ENCODE measurements at places on chromosomes 7 and 10. TPM values are rescaled to one million over a fixed set of nuclear protein-coding genes. Genes with fewer than 3 reads are reported as not detected.

- DNase-seq, result no peak
These were observed 11.7 kb downstream of the RBP3 start for GRCh38 chr10:47359626-47360418.

GRCh38 chr7:117064688-117065087 is 111.4 kb downstream of the ST7 start:
- DNase-seq, result no peak

DNA sequence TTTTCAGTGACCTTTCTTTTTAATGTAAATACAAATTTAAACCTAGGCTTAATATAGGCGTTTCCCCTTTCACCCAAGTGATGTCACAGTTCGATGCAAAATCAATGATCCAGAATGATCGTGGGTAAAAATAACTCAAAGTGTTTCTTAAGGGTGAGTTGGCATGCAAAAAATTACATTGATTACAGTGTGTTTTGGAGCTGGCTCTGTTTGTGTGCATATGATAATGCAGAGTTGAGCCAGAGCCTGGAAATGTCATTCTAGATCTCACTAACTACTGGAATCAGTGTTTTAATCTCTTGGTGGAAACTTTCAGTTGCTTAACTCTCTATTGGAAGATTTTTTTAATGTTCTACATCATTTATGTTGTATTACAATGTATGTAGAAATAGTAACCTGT is 72.5 kb upstream of the MXI1 start:
- DNase-seq, result no peak

DNA sequence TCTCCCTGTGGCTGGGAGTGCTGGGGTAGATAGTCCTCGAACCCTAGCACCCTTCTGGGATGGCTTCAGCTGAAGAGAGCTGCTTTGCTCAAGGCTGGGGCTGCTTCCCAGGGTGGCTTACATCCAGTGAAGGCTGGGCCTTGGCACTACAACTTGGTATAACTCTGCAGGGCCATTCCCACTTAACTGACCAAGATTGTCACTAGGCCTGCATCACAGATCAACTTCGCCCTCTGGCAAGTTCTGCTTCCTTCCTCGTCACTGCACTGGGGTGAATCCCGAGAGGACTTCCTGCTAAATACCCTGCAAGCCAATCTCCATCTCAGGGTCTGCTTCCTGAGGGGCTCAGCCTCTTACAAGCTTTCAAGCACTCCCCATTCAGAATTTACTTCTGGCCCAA is 195.2 kb downstream of the DOCK4 start:
- no peak for DNase-seq

GRCh38 chr7:69334701-69335100 is 263.6 kb upstream of the AUTS2 start:
- no peak for DNase-seq

- peak; percentile 25 for DNase-seq
These were observed 82.5 kb upstream of the CAPZA2 start for GRCh38 chr7:116779931-116780330.

- DNase-seq, result peak; percentile 50
These were observed 98.8 kb downstream of the PFKFB3 start for GRCh38 chr10:6301488-6302075.

DNA sequence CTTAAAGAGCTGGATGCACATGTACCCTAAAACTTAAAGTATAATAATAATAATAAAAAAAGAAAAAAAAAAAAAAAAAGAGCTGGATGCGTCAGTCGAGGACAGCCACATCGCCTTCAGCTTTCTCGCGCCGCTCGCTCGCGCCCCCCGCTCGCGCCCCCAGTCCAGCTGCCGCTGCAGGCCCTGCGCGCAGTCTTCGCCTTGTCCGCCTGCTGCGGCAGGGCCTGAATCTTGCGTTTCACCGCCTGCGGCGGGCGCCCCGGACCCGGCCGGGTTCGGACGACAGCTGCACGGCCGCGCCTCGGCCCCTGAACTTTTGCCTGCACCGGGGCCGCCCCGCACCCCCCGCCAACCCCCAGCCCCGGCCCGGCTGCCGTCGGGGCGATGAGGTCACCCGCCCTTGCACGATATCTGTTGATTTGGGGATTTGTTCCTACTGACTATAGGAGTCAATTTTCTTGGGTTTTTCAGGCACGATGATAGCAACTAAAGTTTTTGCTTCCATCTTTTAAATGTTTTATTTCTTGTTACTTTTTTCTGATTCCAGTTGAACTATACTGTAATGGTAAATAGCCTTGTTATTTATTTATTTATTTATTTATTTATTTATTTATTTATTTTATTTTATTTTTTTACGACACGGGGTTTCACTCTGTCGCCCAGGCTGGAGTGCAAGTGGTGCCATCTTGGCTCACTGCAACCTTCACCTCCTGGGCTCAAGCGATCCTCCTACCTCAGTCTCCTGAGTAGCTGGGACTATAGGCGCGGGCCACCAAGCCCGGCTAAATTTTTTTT is 33.5 kb upstream of the CPN1 start:
- no peak for DNase-seq

GRCh38 chr10:12308736-12309375 is 40.5 kb upstream of the CAMK1D start:
- DNase-seq, result no peak

GRCh38 chr7:103686064-103686463 is 240.1 kb upstream of the SLC26A5 start:
- no peak for DNase-seq

DNA sequence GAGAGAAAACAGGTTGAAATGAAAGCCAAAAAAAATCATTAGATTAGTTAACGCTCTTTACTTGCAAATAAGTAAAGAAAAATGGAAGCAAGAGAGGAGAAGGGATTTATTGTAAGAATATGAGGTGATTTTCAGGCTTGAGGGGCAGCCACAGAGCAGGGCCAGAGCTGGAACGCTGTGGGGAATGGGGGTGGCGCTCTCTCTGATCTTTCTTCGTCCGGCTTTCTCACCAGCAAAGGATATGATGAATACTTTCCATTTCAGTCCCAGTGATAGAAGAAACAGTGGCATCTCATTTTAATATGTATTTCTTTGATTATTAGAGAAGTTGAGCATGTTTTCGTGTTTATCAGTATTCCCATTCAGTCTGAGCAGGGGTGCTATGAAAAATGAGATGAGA is 112.2 kb downstream of the SKIDA1 start:
- no peak for DNase-seq

DNA sequence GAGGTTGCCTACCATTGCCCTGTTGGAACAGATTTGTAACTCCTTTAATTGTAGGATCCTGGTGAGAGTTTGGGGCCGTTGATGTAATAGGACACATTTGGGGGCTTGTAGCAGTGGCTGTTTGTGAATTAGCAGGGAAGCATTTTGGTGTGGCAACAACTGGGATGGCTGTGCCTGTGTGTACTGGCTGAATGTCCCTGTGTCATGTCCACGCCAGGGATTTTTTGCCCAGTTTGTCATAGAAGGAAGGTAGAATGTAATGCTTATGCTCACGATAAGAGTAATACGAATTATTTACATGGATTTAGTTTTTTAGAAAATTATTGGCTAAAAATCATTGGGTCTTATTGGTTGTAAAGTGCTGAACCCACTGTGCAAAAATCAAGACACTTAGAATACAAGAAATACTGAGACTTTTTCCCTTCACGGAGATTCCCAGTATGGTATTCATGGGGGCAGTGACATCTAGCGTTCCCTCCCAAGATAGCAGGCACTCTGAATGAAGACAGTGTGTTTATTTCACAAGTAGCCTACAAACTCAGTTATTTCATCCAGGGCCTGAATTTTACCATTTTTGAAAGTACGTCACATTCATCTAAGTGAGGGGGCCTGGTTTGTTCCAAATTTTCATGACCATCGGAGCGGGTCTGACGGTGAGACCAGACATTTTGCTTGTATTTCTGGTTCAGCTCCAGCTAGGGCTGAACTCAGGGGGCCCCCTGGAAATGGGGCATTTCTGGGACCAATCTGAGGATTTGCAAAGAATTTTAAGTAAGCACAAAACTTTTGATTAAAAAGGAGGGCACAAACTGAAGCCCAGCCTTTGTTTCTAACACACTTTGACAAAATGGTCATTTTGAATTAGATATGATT is 74.7 kb downstream of the CACNB2 start:
- peak; percentile 35 for DNase-seq

DNA sequence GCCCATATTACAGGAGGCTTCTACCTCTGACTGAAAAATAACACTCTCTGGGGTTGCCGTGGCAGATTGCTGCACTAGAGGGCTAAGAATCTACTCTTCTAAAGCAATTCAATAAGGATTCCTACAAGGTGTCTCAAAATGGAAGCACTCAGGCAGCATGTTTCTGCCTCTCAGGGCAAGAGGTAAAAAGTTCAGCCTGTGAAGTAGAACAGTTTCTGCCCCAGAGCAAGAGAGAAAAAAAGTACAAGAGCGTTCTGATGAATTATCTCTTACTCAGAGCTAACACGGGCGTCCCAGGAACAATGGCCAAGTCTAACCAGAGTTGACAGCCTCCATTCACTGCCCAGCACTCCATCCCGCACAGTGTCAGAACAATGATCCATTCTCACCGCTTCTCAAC is 71.3 kb upstream of the TES start:
- DNase-seq, result peak; percentile 82

DNA sequence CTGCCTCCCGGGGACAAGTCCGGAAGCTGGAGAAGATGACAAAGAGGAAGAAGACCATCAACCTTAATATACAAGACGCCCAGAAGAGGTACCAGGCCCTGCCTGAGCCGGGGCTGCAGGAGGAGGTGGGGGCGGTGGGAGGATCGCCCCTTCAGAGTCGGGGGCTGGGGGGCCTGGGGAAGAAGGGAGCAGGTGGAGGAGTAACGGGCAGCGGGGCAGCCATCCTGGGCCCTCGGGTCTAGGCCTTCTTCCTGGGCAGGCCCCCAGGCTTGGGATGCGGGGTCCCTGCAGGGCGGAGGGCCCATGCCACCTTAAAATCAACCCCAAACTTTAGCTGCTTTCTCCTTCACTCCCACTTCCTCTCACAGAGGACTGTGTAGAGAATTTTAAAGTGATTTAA is 523 bp downstream of the ANKRD30A start:
- no peak for DNase-seq

- DNase-seq, result no peak
These were observed 24.0 kb downstream of the HOXA1 start for GRCh38 chr7:27071622-27072390.

GRCh38 chr7:112130729-112131410 is 75.3 kb downstream of the DOCK4 start:
- no peak for DNase-seq

DNA sequence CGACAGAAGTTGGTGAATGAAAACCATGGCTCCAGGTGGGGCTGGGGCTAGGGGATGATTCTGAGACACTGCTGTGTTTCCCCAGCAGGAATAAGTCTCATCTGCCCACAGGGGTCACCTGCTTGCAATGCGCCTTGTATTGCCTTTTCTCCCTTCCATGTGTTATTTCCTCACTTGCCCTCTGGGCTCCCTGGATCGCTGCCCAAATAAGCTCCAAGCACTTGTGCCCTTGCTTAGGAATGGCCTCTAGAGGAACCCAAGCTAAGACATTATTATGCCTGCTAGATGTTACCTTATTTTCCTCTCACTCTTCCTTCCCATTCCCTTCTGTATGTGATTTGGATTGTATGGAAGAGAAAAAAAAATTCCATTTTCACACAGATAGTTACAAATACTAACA is 24.8 kb upstream of the PLPP4 start:
- no peak for DNase-seq

- DNase-seq, result no peak
These were observed 207.2 kb downstream of the PARD3 start for GRCh38 chr10:34607894-34608293.

DNA sequence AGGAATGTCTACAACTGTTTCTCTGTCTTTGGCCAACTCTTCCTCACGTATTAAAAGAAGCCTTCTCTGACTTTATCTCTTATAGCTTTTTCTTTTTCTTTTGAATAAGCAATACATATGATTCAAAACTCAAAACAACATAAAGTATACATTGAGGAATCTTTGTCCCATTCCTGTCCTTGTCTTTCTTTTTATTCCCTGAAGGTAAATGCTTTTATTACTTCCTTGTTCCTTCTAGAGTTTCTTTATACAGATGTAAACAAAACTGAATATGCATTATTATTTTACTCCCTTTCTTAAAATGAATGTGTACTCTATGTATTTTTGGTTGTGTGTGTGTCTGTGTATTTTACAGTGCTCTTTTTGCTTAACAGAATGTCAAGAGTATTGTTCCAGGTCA is 170.1 kb downstream of the CHN2 start:
- no peak for DNase-seq

DNA sequence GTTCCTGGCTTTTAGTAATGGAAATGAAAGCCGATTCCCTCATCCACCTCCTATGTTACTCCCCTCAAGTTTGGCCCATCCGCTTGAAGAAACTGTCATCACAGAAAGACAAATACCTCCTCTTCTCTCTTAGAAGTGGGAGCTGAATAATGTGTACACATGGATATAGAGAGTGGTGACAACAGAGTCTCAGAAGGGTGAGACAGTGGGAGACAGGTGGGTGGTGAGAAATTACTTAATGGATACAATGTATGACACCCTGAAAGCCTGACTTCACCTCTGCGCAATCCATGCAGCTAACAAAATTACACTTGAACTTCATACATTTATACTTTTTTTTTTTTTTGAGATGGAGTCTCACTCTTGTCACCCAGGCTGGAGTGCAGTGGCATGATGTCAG is 217.5 kb downstream of the SKIDA1 start:
- DNase-seq, result no peak

- no peak for DNase-seq
These were observed 44.2 kb upstream of the TMEM213 start for GRCh38 chr7:138753610-138754009.

DNA sequence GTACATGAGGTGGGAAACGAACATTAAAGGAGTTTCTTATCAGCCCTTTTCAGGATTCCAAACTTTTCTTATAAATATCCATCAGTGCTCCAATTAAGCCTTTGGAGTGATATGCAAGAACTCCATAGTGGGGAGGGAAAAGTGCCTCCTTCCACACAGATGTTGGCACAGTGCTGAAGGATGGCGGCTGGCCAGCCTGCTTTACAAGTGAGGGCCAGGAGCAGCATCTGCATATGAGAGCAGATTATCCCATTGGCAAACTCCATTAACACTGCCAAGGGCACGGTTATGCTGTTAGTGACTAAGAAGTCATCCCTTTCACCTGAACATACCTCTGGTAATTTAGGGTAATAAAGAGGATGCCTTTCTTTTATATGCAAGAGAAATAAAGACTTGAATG is 543.1 kb downstream of the CNTNAP2 start:
- no peak for DNase-seq

GRCh38 chr10:4838743-4839142 is 12.7 kb downstream of the AKR1E2 start:
- no peak for DNase-seq

GRCh38 chr10:90274721-90275468 is 573.5 kb downstream of the KIF20B start:
- DNase-seq, result peak; percentile 54

DNA sequence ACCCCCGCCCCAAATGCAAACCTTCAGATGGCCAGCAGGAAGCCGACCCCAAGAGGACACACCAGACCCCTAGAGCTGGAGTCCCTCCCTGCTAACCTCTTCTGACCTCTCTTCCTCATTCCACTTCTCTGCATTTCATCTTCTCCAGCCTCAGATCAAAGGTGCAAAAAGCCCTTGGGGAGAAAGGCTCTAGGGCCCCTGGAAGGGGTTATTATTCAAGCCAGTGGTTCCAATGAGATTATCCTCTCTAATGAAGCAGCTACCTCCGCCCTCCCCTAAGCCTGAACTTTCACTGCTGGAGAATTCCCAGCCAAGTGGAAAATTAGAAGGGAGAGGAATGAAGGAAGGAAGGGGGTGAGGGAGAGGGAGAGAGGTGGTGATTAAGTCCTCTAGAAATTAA is 343.9 kb downstream of the PLXNA4 start:
- no peak for DNase-seq

GRCh38 chr10:95304976-95305375 is 14.2 kb upstream of the PDLIM1 start:
- DNase-seq, result peak; percentile 29

Gene CYP3A4
- not detected for total RNA-seq

Gene DIP2C
- total RNA-seq, result 0.53 TPM

Gene OPN4
- total RNA-seq, result not detected

Gene RAB19
- not detected for total RNA-seq

Gene GSDME
- 63.7 TPM for total RNA-seq
